ENCODE measurements at places on chromosomes 1 and 21.

DNA sequence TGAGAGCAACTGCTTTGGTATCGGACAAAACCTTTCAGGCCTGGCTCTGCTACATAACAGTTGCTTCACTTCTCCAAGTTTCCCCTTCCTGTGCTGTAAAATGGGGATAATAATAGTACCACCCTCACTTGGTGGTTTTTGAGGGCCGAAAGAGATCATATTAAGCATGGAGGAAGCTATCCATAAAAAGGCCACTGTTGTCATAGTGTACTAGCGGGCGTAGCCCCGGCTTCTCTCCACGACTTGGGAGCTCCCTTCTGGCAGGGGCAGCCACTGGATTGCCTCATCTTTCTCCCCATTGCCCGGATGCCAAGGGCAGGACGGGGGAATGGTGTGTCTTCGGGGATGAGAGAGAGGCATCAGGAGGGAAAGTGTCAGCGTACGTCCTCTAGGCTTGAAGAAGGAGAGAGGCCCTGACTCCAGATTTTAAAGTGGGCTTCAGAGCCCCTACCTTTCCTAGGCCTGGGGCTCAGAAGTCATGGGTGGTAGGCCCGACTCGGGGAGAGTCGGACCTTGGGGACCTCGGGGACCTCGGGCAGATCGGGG, 548 bp upstream of the MFSD2A start:
- no peak for DNase-seq

DNA sequence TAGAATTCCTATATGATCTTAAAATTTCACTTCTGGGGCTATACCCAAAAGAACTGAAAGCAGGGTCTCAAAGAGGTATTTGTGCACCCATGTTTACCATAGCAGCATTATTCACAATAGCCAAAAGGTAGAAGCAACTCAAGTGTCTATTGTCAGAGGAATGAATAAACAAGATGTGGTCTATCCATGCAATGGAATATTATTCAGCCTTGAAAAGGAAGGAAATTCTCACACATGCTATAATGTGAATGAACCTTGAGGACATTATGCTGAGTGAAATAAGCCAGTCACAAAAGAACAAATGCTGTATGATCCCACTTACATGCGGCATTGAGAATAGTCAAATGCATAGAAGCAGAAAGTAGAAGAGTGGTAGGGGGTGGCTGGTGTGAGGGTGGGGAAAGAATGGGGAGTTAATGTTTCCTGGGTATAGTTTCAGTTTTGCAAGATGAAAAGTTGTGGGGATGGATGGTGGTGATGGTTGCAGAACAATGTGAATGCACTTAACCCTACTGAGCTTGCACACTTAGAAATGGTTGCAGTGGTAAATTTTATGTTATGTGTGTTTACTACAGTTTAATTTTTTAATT, 122.4 kb downstream of the TOMM20 start:
- no peak for DNase-seq

DNA sequence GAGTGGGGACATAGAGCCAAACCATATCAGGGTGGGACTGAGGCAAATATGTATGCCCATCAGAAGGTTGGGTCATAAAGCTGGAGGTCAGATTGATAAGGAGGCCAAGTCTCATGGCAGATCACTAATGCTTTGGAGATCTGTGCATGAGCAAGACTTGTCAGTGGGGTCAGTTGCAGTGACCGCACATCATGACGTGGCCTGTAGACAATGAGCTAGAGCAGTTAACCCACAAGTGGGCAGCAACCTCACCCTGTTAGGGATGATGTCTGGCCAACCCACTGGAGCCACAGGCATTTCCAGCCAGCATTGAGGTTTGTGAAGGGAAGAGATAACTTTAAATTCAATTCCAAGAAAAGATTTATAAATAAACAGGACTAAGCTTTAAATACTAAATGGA, 66.7 kb downstream of the XCL1 start:
- DNase-seq = no peak

DNA sequence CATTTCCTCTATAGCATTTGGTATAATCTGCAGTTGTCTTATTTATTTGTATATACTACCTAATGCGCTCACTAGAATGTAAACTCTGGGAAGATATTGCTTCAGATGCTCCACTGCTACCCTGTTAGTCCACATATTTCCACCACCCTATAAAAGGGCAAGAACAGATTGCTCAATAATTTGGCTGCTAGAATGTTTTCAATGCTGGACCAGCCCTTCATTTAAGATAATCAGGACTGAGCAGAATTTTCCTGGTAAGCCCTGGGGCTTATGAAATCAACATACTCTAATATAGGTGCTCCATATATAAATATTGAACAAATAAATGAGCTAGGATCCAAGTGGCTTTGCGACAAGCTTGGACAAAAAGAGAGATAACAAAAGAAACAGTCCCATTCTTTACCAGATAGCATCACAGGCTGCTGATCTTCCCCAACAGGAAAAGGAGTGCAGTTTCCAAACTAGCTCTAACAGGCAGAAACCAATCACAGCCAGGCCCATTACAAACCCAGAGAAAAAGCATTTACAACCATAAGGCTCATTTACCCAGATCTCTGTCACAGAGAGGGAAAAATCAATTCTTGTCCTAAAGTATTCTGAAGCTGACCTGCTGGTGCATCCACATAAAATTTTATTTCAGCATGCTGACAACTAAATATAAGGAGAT, 8.3 kb downstream of the BCAR3 start:
- no peak for DNase-seq

- DNase-seq = no peak
Measured at GRCh38 chr1:119318466-119319309, 49.9 kb upstream of the HAO2 start.

GRCh38 chr1:201933840-201934430, 12.4 kb downstream of the LMOD1 start:
- no peak for DNase-seq
